ENCODE measurements at places on chromosomes 1 and 21. TPM values are rescaled to one million over a fixed set of nuclear protein-coding genes. Genes with fewer than 3 reads are reported as not detected.
A peak's percentile ranks its signal among the peaks of the same experiment; 100 is the strongest.

DNA sequence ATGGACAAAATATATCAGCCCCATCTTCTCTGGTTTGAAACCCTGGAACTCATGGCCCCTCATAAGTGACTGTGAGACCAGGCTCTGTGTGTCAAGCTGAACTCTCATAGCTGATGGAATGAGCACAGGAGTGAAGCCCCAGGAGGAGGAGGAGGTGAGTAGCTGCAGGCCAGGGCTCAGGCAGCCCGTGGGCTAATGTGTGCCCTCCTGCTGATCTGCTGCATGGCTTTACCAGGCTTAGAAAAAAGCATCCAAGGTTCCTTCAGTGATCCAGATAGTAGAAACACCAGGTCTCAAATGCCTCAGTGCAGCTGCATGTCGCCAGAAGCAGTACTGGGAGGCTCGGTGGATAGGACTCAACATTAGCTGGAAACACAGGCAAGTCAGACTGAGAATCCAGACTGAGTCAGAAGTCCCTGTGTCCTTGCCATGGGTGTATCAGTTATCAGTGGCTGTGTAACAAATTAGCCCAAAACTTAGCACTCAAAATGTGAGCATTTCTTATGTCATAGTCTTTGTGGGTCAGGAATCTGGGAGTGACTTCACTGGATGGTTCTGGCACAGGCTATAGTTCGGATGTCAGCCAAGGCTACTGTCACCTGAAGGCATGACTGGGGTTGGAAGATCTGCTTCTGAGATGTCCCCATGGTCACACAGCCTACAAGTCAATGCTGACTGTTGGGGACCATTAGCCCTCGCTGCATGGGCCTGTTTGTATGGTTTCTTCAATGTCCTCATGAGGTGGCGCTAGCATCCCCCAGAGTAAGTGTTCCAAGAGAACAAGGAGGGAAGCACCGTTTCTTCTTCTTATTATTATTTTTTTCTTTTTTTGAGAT lies 255.4 kb upstream of the IRF2BP2 start:
- H3K4me3 ChIP-seq = no peak overlapping the region
- no peak for DNase-seq
- no peaks in the 10 kb centered on the region for H3K27me3 ChIP-seq

DNA sequence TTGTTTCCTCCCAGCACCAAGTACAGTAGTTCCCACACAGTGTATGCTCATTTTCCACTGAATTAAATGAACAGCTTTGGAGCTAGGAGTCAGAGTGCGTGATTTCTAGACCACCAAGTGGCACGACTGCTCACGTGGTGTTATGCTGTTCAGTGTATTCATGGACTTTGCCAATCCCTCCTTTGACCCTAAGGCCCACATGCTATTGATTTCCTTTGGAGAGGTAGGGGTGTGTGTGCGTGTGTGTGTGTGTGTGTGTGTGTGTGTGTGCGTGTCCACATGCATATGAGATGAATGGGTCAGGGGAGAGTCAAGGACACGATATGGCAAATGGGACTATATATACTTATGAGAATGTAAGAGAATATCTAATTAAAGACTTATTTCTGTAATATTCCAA lies 177.2 kb downstream of the LMX1A start:
- H3K27me3 ChIP-seq = no peaks in the 10 kb centered on the region
- no peaks in the 10 kb centered on the region for H3K36me3 ChIP-seq
- H3K4me3 ChIP-seq = no peak overlapping the region
- H3K4me1 ChIP-seq = no peaks in the 10 kb centered on the region

DNA sequence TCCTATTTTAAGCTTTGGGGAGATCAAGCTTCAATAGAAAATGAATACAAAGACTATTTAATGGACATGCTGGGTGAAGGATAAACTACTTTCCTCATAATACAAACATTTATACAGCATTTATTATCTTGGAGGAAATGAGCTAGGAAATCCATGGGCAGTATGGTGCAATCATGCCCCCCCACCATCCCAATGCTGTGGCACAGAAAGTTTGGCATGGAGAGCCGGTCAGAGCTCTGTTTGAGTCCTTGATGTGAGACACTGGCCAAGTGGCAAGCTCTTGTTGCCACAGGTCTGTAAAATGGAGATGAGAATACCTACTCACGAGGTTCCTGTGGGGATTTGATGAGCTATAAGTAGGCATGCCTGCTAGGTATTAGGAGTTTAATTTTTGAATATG lies 120.6 kb downstream of the MAB21L3 start:
- no peak for DNase-seq
- no peaks in the 10 kb centered on the region for H3K36me3 ChIP-seq
- no peaks in the 10 kb centered on the region for H3K4me1 ChIP-seq

DNA sequence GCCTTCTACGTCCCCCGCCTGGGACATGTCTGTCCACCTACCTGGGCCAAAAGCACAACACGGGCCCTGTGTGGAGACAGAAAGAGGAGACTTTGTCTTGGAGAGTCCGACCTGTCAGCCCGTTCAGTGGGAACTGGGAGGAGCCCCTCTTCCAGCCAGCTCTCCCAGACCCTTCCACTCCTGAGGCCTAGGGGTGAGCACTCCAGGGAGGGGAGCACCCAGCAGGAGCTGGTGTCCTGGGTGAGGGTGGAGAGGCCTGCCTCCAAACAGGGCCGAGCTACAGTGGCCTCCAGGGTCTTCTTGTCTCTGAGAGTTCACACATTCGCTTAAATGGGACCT lies 546 bp downstream of the SPOCD1 start:
- H3K27me3 ChIP-seq = no peaks in the 10 kb centered on the region
- H3K4me3 ChIP-seq = no peak overlapping the region
- H3K27ac ChIP-seq = no peak overlapping the region

DNA sequence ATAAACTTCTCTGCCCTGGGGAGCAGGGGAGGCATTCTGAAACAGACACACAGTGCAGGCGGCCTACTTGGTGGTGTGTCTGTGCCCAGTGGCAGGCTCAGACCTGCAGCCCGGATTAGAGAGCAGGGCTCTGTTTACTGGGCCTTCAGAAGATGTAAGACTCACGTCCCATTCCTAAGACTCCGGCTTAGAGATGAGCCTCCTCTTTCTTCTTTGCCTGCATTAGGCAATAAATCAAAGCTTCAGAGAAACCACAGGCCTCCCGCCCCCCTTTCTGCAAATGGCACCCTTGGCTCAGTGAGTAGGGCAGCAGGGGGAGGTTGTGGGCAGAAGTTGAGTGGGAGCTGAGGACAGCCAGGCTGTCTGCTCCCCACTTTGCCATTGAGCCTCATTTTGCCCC lies 35.8 kb downstream of the LGR6 start:
- no peaks in the 10 kb centered on the region for H3K4me1 ChIP-seq
- no peaks in the 10 kb centered on the region for H3K36me3 ChIP-seq
- no peak for DNase-seq
- no peak overlapping the region for H3K27ac ChIP-seq

DNA sequence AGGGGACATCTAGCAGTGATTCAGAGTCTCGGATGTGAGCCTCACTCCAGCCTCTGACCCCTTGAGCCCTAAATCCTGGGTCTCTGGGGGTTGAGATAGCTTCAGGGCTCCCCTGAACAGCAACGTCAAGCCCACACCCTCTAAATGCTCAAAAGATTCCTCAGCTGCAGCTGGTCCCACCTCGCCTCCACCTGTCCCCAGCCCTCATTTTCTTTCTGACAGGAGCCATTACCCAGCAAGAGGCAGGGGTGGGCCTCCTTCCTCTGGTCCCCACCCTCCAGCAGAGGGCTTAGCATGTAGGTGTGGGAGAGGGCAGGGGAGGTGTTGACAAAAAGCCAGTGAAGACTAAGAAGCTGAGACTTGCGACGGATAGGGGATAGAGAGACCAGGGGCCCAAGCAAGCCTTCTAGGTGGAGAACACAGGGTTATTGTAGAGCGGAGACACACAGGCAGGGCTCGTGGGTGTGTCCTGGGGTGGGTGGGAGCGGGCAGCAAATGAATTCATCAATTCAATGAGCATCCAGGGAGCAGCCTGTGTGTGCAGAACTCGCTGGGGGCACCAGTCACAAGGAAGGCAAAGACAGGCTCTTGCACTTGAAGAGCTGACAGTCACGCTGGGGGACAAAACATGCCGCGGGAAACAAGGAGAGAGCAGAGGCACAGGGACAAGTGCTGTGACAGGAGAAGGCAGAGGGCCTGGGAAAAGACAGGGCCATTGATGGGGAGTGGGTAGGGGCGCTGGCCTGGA lies 48.9 kb upstream of the GOLT1A start:
- peaks cover 59% of the 10 kb centered on the region for H3K36me3 ChIP-seq
- peaks cover 48% of the 10 kb centered on the region for H3K4me1 ChIP-seq
- H3K27me3 ChIP-seq = no peaks in the 10 kb centered on the region
- no peak for DNase-seq
- H3K27ac ChIP-seq = peak overlapping the region; percentile 63

GRCh38 chr21:35044128-35044527 lies 5.0 kb downstream of the RUNX1 start:
- DNase-seq = no peak
- no peak overlapping the region for H3K4me3 ChIP-seq
- no peaks in the 10 kb centered on the region for H3K27me3 ChIP-seq
- no peak overlapping the region for H3K27ac ChIP-seq
- no peaks in the 10 kb centered on the region for H3K36me3 ChIP-seq

GRCh38 chr1:183546427-183546826 lies 43.8 kb downstream of the NCF2 start:
- DNase-seq = no peak
- no peak overlapping the region for H3K4me3 ChIP-seq
- H3K4me1 ChIP-seq = no peaks in the 10 kb centered on the region
- no peaks in the 10 kb centered on the region for H3K27me3 ChIP-seq
- H3K36me3 ChIP-seq = peaks cover 74% of the 10 kb centered on the region
- no peak overlapping the region for H3K27ac ChIP-seq

- no peak for DNase-seq
- H3K27me3 ChIP-seq = no peaks in the 10 kb centered on the region
- H3K4me3 ChIP-seq = no peak overlapping the region
- peaks cover 6% of the 10 kb centered on the region for H3K4me1 ChIP-seq
- no peaks in the 10 kb centered on the region for H3K36me3 ChIP-seq
- no peak overlapping the region for H3K27ac ChIP-seq
These were observed 941 bp downstream of the ELAVL4 start for GRCh38 chr1:50109647-50110075.

- no peak for DNase-seq
- no peaks in the 10 kb centered on the region for H3K27me3 ChIP-seq
- H3K4me1 ChIP-seq = no peaks in the 10 kb centered on the region
These were observed 3.9 kb upstream of the CD101 start for GRCh38 chr1:116997636-116998035.

DNA sequence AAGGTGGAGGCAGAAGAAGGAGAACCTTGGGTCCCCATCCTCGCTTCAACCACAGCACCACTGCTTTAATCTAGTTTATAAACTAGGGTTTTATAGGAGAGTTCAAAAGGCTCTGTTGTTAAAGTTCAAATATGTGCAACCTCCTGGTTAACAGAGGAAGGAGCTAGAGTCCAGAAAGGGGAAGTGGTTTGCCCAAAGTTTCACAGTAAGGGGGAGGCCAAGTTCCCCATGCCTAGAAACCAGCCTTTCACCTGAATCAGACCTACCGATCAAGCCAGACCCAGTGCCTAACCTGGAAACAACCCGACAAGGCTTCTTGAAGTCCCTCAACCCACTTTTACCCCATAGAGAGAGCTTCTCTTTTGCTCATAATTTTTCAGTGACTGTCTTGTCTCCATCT lies 106.5 kb downstream of the PLPP3 start:
- H3K27ac ChIP-seq = no peak overlapping the region
- H3K27me3 ChIP-seq = no peaks in the 10 kb centered on the region
- H3K4me1 ChIP-seq = no peaks in the 10 kb centered on the region

GRCh38 chr1:145719230-145720079 lies at the start of gene CD160:
Gene CD160, plus strand, starts transcription at chr1:145719499. Its CDS starts 8,829 bp downstream, at chr1:145728328.
- H3K4me3 ChIP-seq = no peak within 1 kb of the TSS
- H3K4me1 ChIP-seq = no peaks in the 10 kb centered on the region
- no peak for DNase-seq
- H3K27me3 ChIP-seq = no peaks in the 10 kb centered on the region

DNA sequence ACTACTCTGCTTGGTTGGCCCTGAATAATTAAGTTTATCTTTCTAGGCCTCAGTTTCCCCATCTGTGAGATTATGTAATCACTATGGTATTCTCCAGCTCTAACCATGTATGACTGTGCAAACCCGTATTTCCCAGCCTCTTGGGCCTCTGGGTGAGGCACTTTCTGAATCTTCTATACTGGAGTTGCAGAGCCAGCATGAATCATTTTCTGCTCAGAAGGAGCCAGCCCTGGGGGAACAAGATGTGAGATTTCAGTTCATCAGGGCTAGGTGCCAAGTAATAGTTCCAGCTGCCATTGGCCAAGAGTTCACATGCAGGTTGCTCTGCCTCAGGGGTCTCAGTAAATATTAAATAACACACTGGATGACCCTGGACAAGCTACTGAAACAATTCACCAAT lies 47.7 kb upstream of the USP24 start:
- H3K27me3 ChIP-seq = no peaks in the 10 kb centered on the region
- no peak overlapping the region for H3K4me3 ChIP-seq
- H3K36me3 ChIP-seq = no peaks in the 10 kb centered on the region
- DNase-seq = no peak
- no peaks in the 10 kb centered on the region for H3K4me1 ChIP-seq
- H3K27ac ChIP-seq = no peak overlapping the region

DNA sequence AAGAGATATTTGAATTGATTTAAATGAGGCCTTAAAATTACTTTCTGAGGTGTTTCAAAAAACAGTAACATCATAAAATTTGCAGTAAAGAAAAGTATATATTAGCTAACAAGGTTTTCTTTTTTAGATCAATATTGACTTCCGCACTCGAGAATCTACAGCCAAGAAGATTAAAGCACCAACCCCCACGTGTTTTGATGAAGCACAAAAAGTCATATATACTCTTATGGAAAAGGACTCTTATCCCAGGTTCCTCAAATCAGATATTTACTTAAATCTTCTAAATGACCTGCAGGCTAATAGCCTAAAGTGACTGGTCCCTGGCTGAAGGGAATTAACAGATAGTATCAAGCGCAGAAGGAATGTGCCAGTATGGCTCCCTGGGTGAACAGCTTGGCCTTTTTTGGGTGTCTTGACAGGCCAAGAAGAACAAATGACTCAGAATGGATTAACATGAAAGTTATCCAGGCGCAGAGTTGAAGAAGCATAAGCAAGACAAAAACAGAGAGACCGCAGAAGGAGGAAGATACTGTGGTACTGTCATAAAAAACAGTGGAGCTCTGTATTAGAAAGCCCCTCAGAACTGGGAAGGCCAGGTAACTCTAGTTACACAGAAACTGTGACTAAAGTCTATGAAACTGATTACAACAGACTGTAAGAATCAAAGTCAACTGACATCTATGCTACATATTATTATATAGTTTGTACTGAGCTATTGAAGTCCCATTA lies 3.6 kb downstream of the RGS1 start:
- no peak for DNase-seq
- H3K27ac ChIP-seq = no peak overlapping the region
- no peaks in the 10 kb centered on the region for H3K27me3 ChIP-seq
- H3K4me1 ChIP-seq = no peaks in the 10 kb centered on the region
- no peak overlapping the region for H3K4me3 ChIP-seq

Gene CD58
- total RNA-seq = 26.4 TPM

Gene NBPF12
- total RNA-seq = 6.5 TPM

Gene LRRC38
- total RNA-seq = 0.98 TPM
